ENCODE measurements at places on chromosomes 16 and 17. TPM values are rescaled to one million over a fixed set of nuclear protein-coding genes. Genes with fewer than 3 reads are reported as not detected.

DNA sequence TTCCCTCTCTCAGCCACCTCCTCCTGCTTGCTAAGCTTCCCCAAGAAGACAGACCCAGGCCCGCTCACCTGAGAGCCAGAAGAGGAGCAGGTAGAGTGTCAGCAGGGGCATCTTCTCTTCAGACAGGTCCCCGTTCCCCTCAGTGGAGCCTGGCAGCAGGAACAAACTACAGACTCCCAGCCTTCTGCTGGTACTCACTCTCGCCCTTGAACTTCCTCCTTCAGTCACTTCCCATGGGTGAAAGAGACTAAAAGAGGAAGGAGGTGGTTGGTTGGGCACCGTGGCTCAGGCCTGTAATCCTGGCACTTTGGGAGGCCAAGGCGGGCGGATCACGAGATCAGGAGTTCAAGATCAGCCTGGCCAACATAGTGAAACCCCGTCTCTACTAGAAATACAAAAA is at the start of gene CD300LF:
Gene CD300LF (minus strand): TSS at position 168 of the 400 bp plus-strand sequence. CDS start 57 bp downstream, at position 111.
- H3K4me1 ChIP-seq, result peaks cover 29% of the 10 kb centered on the region
- no peaks in the 10 kb centered on the region for H3K27me3 ChIP-seq
- no peak within 1 kb of the TSS for H3K4me3 ChIP-seq
- H3K27ac ChIP-seq, result peak within 1 kb of the TSS; percentile 56

DNA sequence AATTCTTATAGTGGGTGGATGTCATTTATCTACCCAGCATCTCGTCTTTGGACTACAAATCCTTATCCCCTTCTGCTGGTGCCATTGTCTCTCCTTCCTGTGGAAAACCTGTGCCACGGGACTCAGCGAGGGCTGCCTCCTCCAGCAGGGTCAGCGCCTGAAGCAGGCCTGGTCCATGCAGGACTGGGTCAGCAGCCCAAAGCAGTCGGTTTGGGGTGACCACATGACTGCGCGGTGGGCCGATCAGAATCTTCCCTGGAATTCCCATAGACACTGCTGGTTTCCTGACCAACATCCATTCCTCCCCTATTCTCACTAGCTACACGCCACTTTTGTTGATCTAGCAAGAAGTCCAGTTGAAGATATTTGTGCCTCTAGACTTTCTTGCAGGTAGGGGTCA is 26.9 kb downstream of the RPRML start:
- no peaks in the 10 kb centered on the region for H3K36me3 ChIP-seq
- no peak overlapping the region for H3K4me3 ChIP-seq
- no peaks in the 10 kb centered on the region for H3K4me1 ChIP-seq
- DNase-seq, result no peak
- H3K27ac ChIP-seq, result no peak overlapping the region
- H3K27me3 ChIP-seq, result no peaks in the 10 kb centered on the region

UBE2O gene
- total RNA-seq, result 39.2 TPM

DNA sequence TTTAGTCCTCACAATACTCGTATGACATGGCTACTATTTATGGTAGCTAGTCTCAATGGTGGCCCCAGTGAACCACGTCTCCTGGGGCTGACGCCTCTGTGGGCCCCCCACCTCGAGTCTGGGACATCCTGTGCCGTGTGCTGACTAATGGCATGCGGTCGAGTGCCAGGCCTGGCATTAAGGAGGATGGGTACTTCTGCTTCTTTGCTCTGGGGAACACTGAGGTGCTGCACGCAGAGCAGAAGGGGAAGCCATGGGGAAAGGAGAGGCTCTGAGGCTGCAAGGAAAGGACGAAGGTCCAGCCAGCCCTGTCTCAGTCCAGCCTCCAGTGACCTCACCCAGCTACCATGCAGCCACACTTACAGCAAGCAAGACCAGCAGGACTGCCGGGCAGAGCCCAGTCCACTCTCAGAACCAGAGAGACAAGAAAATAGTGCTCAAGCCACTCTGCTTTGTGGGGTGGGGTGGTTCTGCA is 5.7 kb upstream of the MPRIP start:
- no peak overlapping the region for H3K27ac ChIP-seq
- H3K4me3 ChIP-seq, result no peak overlapping the region
- no peaks in the 10 kb centered on the region for H3K27me3 ChIP-seq
- no peaks in the 10 kb centered on the region for H3K36me3 ChIP-seq

DNA sequence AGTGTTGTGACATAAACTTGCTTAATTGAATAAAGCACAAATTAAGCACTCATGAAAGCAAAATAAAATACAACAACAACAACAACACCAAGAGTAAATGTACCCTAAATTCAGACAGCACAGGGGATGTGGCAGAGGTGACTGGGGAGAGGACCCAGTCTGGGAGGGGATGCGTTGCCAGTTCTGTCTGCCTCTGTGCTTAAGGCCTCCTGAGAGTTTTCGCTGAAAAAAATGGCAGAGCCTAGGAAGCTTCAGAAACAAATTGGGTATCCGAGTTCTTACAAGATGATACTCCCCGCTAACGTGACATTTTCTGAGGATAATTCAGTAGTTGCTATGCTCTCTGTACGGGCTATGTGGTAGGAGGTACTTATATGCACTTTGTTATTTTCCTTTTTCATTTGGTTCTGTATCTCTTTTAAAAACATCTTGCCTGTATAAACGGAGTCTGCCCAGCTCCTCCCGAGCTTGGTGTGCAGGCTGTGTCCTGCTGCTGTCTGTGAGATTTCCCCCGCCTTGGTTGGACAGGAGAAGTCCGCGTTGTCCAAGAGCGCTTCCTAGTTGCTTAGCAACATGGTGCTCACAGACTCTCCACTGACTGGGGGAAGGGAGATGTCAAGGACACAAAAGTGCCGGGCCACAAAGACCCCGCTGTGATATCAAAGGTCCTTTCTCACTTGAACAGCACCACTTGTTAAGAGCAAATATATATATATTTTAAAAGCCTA is 134.2 kb upstream of the CPHXL start:
- no peak for DNase-seq
- H3K27me3 ChIP-seq, result no peaks in the 10 kb centered on the region

DNA sequence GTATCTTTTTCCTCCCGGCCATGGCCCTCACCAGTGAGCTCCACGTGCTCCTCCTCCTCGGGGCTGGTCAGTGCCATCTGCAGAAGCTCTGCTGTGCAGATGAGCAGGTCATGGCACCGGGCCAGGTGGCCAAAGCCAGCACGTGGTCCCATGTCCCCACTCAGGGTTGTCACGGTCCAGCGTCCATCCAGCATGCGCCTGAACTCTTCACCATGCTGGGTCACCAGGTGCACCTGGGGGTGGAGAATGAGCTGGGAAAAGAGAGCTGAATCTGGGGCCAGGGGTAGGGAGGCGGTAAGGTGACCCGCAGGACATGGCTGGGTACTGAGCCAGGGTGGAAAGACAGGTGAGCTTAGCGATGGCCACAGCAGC is 1.3 kb downstream of the DHX58 start:
- no peaks in the 10 kb centered on the region for H3K27me3 ChIP-seq
- H3K4me1 ChIP-seq, result no peaks in the 10 kb centered on the region
- no peak overlapping the region for H3K4me3 ChIP-seq
- H3K36me3 ChIP-seq, result no peaks in the 10 kb centered on the region
- DNase-seq, result no peak
- no peak overlapping the region for H3K27ac ChIP-seq

- H3K36me3 ChIP-seq, result no peaks in the 10 kb centered on the region
- H3K4me3 ChIP-seq, result no peak overlapping the region
- H3K27me3 ChIP-seq, result no peaks in the 10 kb centered on the region
- no peak for DNase-seq
- H3K27ac ChIP-seq, result no peak overlapping the region
Measured at GRCh38 chr17:75739174-75739573, 17.9 kb downstream of the ITGB4 start.

RASL10B gene
- total RNA-seq, result 13.3 TPM

Measured in Caco-2 (cell line).